ENCODE measurements at places on chromosomes 3 and 15.

- DNase-seq: no peak
Observed at GRCh38 chr3:126390751-126391150, 4.0 kb upstream of the CFAP100 start.

- no peak for DNase-seq
Observed at GRCh38 chr3:23981955-23982354, 36.9 kb downstream of the NR1D2 start.

DNA sequence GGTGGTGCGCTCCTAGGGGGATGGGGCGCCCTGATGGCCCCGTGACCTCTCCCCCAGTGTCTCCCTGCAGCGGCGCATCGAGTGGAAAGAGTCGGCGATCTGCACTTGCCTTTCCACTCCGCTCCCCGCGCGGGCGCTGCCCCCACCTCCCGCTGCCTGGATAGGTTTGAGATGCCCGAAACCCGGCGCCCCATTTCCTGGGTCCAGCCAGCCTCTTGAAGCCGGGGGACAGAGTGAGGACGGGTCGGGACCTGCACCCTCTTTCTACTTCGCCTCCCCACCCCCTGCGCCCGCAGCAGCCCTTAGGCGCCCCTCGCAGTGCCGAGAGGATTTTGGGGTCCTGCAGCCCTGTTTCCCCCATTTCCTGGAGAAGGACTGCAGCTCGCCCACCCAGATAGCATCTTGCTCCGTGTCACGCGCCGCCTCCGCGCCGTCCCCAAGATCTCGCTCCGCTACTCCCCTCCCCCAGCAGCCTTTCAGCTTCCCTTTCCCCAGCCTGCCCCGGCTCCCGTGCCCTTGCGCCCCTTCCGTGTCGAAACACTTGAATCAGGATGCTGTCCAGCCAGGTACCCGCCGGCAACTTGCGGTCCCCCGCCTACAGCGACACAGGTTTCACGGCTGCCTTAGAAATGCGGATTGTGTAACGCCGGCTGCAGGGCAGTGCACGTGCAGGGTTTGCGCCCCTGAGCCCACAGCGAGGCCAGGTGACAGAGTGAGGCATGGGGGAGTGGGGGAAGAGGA is 519 bp downstream of the ABHD6 start:
- DNase-seq: peak; percentile 90

- DNase-seq: no peak
Observed at GRCh38 chr15:86555098-86555497, 475.4 kb downstream of the AGBL1 start.

- DNase-seq: no peak
Observed at GRCh38 chr15:95709959-95710695, 620.4 kb upstream of the NR2F2 start.

- no peak for DNase-seq
Observed at GRCh38 chr3:47204875-47205274, 41.0 kb upstream of the SETD2 start.

DNA sequence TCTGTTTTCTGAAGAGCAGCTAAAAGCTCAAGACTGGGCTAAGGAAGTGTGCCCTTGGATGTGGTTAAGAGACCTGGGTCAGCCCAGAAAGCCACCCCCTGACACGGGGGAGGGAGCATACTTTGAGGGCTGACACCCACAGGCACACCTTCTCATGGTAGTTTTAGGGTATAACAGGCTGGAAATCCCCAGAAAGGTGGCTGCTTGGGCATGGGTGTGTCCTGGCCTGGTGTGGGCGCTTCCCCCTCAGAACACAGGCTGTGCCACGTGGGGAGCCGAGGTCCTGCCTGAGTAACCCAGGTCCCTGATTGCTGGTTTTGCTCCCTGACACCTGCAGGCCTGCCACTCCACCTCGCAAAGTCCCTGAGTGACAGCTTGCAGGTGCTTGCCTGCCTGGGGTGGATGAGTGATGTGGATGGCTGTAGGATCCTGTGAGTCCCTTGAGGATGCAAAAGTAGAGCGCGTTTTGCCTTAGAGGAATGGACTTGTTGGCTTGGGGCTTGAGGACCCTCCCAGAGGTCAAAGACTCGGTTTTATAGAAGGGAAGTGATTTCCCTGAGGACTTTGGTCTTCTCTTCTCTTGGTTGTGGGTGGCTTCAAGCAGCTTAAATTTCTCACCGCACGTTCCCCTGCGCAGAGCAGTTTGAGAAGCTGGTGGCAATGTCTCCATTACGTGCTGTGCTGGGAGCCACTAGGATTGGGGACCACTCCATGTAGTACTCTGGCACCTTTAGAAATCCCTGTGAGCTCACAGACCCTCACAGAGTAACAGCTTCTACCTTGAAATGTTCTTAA is 94.4 kb downstream of the DNASE1L3 start:
- DNase-seq: no peak

DNA sequence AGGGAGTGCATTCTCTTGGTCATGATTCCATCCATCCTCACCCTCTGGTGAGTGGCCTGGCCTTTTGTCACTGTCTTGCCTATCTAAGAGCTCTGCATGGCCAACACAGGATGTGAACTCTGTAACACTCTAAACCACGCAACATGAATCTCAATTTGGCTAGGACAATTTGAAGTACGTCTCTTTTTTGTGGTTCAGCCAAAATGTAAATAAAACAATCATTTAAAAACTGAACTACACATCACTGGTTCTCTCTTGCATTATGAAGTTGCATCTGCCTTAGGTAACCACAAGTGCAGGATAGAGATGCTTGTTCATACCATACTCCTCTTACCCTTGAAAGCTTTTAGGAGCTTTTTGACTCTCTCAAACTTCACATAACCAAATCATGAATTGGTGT is 27.3 kb downstream of the CCR3 start:
- no peak for DNase-seq

- no peak for DNase-seq
Observed at GRCh38 chr3:46187341-46187700, 20.8 kb downstream of the CCR1 start.

DNA sequence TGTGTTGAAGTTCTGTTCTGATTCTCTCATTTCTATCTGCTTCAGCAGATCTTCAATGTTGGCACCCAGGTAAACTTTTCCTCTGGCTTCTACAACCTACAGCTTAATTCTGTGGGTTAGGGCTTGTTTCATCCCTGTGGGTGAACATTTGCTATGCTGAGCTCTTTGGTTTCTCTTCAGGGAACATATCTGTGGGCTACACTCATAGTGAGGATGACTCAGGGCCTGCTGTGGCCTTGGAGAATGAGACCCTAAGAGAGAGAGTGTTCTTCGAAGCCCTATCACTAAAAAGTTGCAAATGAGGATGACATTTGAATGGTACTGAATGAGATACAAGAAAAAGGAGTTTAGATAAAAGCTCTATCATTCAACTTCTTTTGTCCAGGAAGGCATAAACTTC is 346.2 kb upstream of the CBLB start:
- DNase-seq: no peak

- no peak for DNase-seq
Observed at GRCh38 chr3:40715551-40715950, 190.8 kb downstream of the ZNF621 start.

GRCh38 chr3:176765382-176765900 is 431.8 kb downstream of the TBL1XR1 start:
- DNase-seq: no peak

GRCh38 chr3:140686948-140687347 is 9.1 kb downstream of the TRIM42 start:
- DNase-seq: no peak

GRCh38 chr3:107985496-107985895 is 105.3 kb downstream of the CD47 start:
- DNase-seq: no peak

- no peak for DNase-seq
Observed at GRCh38 chr3:186308549-186308948, 53.5 kb downstream of the DGKG start.

- DNase-seq: no peak
Observed at GRCh38 chr15:55549305-55549704, 38.8 kb downstream of the PYGO1 start.

DNA sequence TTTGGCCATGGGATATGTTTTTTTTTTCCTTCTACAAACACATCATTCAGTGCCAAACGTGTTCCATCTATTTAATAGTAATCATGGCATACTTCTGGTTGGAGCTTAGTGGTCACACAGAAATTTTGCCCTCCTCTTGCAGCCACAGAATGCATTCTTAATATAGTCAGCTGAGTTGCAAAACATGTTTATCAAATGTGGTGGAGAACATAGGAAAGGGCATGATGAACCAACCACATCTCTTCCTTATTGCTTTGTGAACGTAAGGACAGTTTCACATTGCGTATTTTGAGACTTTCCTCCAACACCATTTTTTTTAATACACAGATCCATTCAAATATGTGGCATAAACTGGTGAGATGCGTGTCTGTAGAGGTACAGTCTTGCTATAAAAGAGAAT is 106.8 kb downstream of the BBX start:
- no peak for DNase-seq

DNA sequence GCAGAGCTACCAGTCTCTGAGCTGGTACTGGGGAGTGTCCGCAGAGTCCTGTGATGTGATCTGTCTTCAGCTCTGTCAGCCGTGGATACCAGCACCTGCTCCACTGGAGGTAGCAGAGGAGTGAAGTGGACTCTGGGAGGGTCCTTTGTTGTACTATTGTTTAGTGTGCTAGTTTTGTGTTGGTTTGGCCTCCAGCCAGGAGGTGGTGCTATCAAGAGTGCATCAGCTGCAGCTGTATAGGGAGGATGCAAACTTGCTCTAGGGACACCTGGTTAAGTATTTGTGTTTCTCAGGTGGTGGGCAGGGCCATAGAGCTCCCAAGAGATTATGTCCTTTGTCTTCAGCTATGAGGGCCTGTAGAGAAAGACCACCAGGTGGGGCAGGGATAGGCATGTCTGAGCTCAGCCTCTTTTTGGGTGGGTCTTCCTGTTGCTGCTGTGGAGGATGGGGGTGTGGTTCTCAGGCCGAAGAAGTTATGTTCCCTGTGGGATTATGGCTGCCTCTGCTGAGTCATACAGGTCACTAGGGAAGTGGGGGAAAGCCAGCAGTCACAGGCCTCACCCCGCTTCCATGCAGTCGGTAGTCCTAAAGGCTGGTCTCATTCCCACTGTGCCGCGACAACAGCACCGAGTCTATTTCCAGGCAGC is 443.2 kb upstream of the TBL1XR1 start:
- no peak for DNase-seq

DNA sequence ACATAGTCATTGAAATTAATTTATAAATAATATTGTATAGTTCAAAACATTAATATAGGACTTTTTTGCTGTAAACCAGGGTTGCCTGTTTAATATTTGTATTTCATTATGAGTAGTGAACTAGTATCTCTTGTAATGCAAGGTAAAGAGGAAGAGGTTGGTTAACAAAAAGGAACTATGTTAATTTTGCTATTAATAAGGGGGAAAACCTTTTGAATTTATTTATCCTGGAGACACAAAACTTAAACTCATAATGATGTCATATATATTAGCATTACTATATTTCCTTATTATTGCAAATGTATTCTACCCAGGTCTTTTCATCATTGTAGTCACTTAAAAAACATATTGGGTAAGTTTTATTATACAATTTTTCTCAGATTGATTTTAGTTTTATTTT is 94.5 kb downstream of the CHL1 start:
- no peak for DNase-seq

DNA sequence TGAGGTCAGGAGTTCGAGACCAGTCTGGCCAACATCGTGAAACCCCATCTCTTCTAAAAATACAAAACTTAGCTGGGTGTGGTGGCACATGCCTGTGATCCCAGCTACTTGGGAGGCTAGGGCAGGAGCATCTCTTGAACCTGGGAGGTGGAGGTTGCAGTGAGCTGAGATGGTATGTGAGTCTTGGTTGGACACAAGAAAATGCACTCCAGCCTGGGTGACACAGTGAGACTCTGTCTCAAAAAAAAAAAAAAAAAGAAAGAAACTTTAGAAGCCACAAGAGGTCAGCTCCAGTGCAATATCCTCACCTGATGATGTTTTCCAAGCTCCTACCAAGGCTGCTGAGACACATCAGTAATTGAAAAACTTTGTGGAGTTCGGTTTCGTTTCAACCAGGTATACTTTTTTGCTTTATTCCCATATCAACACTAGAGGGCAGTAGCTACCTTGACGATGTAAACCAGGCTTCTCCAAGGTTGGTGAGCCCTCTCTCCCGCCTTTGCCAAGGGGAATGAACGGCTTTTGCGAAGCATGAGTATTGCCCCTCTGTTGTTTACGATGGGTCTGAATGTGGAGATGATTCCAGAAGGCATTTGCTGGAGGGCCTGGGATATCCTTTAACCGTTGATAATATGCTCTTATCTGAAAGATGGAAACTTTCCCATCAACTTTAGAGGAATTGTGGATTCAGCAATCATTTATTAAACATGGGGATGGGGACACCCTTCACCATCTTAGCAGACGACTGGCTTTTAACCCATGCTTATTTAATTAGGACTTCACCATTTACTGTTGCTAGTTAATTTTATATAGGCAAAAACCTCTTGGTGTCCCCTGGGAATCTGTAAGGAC is 202.8 kb downstream of the SV2B start:
- DNase-seq: peak; percentile 4

DNA sequence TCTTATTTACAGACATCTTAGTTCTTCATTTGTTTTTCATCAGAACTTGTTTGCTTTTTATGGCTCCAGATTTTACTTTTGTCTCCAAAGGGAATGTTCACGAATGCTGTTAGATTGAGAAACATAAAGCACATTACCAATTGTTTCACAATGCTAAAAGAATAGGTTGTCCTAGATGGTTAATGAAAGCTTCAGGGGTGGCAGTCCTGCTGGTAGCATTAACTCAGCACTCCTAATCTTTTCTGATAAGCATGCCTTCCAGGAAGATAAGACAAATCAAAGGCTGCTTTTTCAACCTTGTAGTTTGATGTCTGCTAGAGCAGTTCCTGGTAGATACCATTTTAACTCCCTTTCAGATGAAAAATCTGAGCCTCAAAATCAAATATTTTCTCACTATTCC is 619.4 kb downstream of the PYDC2 start:
- no peak for DNase-seq

Data from substantia nigra (tissue), 51 donors.